Activated naive CD4-positive, alpha-beta T cell (primary cell): ENCODE measurements at places on chromosomes 1 and 21.

DNA sequence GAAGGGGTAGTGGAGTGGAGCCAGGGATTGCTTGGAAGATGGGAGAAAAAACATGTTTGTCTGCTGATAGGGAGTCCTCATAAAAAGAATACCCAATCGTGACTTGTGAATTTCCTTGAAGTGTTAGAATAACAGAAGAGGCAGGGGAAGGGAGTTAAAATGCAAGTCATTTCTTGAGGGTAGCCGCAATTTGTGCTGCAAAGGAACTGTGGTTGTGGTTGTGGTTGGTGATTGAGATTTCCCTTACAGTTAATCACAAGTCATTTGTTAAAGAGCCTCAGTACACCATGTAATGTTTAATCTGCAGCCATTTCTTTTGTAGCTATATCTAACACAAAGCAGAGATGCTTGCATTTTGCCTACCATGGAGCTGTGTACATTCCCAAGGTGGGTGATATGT is 38.5 kb upstream of the EGLN1 start:
- no peak for DNase-seq

DNA sequence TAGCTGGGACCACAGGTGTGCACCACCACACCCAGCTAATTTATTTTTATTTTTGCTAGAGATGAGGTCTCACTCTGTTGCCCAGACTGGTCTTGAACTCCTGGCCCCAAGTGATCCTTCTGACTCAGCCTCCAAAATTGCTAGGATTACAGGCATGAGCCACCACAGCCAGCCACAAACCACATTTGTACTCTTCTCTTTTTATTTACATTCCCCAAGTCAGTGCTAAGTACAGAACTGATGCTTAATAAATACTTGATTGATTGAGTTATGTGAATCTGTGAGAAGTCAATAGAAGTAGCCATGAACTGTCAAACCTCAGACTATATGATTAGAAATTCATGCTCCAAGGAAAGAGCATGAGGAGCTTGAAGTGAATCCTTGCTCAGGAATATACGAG is 48.5 kb upstream of the S1PR1 start:
- DNase-seq, result no peak

GRCh38 chr1:61921435-61921834 is 179.2 kb downstream of the PATJ start:
- DNase-seq, result no peak

GRCh38 chr1:57020216-57020615 is 54.4 kb upstream of the C8B start:
- DNase-seq, result no peak

DNA sequence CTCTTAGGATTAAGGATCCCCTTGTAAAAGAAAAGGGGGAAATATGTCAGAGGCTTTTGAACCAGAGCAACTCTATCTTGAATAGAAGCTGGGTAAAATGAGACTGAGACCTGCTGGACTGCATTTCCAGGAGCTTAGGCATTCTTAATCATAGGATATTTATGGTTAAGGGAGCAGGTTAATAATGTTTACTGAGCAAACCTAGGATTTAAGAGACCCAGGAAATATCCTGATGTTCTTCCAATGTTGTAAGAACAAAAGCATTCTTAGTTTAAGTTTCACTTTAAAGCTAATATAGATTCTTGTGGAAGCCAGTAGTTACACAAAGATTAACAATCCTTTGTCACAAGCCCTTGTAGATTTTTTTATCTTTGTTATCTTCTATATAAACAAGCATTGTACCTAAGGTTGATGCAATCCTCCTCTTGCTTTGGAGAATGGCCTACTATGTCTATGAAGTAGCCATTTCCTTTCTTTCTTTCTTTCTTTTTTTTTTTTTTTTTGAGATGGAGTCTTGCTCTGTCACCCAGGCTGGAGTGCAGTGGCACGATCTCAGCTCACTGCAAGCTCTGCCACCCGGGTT is 570.2 kb upstream of the BEND5 start:
- no peak for DNase-seq
